ENCODE measurements at places on chromosomes 7 and 10.

GRCh38 chr10:101216207-101217043 lies 12.8 kb downstream of the LBX1 start:
- DNase-seq: peak; percentile 52

DNA sequence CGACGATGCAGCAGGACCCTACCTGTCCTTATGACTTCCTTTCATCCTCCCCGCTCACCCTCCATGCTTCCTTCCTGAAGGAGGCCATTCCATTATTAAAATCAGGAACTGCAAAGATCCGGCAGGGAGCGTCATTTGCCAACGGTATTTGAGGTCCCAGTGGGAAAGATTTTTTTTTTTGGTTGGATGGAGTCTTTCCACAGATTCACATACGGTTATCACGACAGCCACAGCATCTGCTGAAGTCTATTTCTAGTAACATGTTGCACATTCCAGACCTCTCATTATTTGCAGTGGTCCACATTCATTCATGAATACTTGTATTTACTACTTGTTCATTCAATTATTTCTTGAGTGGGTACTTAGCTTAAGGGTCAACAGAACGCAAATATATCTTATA lies 94.7 kb upstream of the LYZL2 start:
- DNase-seq: no peak

- DNase-seq: no peak
These were observed 356 bp upstream of the NDUFB2 start for GRCh38 chr7:140696024-140696679.

DNA sequence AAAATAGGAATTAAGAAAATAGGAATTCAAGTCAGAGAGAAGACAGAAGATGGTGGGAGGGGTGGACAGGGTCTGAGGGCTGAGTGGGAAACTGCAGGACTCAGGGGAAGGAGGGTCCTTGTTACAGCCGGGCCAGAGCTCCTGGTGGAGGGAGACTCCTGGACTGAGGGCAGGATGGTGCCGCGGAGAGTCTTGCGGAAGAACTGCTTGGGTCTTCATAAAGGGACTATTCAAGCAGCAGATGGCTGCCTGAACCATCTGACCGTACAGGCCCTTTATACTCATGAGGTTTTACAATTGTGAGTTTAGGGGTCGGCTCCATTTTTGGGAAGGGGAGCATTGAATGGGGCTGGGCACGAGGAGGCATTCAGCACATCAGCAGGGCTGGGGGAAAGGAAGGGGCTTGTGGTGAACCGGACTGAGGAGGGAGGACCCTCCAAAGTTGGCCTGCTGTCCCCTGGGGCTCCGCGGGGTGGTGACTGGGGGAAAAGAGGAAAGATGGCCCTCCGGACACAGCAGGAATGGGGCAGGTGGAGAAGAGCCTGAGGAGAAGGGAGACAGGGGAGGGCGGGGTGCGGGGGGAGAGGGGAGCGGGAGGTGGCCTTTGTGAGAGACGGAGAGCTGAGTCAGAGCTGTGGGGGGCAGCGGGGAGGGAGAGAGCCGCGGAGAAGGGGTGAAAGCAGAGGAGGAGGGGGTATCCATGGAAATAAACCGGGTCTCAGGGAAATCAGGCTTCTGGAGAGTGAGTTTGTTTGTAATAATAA lies 1.5 kb downstream of the FAM131B start:
- DNase-seq: peak; percentile 48

DNA sequence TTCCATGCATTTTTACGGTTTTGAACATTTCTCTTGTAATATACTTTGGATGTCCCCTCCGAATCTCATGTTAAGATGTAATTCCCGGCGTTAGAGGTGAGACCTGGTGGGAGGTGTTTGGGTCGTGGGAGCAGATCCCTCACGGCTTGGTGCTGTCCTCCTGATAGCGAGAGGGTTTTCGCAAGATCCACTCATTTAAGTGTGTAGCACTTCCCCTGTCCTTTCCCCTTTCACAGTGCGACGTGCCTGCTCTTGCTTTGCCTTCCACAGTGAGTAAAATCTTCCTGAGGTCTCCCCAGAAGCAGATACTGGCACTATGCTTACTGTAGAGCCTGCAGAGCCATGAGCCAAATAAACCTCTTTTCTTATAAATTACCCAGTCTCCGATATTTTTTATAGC lies 6.6 kb downstream of the GPR141 start:
- no peak for DNase-seq

DNA sequence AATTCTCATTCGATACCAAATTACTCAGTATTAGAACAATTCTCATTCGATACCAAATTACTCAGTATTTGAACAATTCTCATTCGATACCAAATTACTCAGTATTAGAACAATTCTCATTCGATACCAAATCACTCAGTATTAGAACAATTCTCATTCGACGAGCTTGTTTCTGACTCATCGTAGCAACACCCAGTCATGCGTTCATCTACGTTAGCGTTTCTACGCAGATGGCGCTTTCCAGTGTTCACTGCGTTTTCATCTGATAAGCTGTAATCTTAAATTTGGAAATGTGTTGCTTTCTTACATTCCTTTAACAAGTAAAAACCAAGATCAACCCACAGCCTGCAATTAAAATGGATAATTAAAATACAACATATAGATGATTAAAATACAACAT lies 276.3 kb downstream of the ZMYND11 start:
- DNase-seq: no peak

DNA sequence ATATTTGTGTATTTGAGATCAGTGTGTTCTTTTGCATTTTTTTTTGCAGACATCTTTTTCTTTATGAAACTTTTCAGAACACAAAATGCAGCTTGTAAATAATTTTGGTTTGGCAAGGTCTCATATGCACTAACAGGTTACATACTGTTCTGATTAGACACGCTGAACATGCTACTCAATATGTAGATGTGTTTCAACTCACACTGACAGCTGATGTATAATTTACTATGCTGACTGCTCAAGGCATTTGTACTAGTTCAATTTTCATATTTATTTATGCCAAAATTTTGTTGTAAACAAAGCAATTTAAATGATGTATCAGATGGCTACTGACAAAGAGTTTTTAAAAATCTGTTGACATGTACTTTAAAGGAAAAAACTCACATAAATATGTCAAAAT lies 123.8 kb downstream of the TFEC start:
- no peak for DNase-seq

DNA sequence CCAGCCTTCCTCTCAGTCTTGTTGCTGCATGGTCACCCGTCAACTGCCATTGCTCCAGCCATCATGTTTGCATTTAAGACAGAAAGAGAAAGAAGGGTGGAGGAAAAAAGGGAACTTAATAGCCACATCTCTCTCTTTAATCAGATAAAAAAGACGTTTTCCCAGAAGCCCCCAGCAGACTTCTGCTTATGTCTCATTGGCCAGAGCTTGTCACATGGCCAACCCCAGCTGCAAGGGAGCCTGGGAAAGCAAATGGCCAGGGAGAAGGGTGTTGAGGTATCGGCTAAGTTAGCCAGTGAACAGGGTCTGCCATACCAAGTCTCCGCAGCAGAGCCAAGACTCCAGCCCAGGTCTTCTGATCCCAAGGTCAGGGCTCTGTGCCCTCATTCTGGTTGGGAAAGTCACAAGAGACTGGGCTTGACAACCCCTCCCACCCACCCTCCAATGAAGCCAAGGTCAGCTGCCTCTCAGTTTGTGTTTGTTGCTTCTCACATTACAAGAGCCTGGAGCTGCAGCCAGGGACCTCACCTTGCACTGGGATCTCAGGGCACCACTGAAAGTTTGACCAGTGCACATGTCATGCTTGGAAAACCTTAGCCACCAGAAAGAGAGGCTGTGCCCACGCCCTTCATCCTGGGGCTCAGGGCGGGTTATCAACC lies 80.3 kb upstream of the LYZL2 start:
- no peak for DNase-seq
